ENCODE measurements at places on chromosomes 3 and 15.

GRCh38 chr3:33645060-33645647 lies 72.9 kb downstream of the CLASP2 start:
- peak; percentile 35 for DNase-seq

DNA sequence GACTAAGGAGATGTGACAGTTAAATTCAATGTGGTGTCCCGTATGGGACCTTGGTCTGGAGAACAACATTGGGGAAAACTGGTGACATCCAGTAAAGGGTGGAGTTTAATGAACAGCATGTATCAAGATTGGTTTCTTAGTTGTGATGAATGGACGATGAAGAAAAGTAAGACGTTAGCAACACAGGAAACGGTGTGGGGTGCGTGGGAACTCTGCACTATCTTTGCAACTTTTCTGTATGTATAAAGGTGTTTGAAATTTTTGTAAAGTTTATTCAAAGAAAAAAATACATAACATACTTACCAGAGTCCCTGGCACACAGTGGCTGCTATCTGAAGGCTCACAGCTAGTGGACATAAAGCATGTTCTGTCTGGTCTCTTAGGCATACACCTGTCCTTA lies 6.1 kb upstream of the CCDC174 start:
- DNase-seq, result no peak

GRCh38 chr3:197468866-197469382 lies 86.8 kb downstream of the BDH1 start:
- no peak for DNase-seq

DNA sequence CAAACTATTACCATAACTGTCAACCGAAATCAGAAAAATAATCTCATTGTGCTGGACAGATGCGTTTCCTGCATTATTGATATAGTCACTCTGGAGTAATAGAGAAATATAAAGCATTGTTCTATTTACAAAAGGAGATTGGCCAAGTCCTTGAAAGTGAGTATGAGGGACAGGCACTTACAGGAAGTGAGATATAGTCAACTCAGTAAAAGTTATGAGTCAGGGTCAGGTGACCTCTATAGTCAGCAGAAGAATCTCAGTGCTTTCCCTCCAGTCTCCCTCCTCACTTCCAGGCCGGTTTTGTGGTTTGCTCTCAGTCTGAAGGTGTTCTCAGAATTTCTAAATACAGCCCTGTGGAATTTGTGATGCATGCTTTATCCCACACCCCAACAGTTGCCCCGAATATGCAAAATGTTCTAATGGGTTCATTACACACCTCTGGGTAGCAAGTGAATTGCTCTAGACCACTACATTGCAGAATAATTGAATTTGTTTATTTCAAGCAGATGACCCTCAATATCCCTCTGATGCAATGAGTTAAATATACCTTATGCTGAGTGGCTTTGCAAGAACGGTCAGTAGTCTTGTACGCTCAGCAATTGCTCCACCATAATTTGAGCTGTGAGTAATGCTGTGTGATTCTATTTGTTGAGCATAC lies 787.7 kb downstream of the MCTP2 start:
- no peak for DNase-seq

GRCh38 chr3:66326340-66326739 lies 105.5 kb downstream of the SLC25A26 start:
- no peak for DNase-seq

DNA sequence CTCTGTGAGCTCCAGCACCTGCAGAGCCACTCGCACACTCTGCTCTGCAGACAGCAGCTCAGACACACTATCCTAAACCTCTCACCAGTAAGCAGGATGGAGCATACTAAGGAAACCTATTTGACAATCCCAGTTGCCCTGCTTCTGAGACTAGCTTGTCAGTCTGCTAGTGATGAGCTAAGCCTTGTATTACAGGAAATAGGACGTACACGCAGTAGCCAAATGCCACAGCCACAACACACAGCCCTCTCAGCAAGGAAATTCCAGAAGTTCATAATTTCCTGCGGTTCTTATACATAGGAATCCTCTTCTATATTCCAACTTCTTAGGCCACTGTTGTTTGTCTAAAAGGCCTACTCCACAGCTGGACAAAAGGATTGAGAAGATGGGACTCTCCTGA lies 74.5 kb downstream of the MYLK start:
- DNase-seq, result no peak

- DNase-seq, result no peak
Measured at GRCh38 chr3:19190126-19190525, 41.8 kb downstream of the KCNH8 start.

Data from H7 (cell line).